Fibroblast of skin of scalp (primary cell): ENCODE measurements at places on chromosomes 7 and 10.
A peak's percentile ranks its signal among the peaks of the same experiment; 100 is the strongest.

DNA sequence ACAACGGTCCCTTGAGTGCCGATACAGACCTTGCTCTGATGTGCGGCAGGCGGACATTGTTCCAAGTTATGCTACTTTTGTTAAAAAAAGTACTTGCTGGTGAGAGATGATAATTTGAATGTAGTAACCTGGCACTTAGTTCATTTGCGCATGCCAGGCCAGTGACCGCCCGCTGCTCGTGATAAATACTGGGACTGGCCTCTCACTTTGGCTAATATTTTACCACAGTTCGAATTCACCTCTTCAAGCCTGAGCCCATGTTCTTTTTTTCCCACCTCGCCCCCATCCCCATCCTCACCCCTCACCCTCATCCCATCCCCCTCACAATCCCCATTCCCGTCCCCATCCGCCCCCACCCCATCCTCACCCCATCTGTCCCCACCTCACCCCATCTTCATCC lies 126.4 kb downstream of the DNAJB6 start:
- no peak for DNase-seq

- DNase-seq, result peak; percentile 65
Measured at GRCh38 chr7:70042533-70042932, 444.3 kb downstream of the AUTS2 start.

- DNase-seq, result no peak
Measured at GRCh38 chr7:96870934-96871333, 134.4 kb upstream of the DLX6 start.

GRCh38 chr10:62087329-62087728 lies 181.3 kb downstream of the RTKN2 start:
- DNase-seq, result no peak

- no peak for DNase-seq
Measured at GRCh38 chr10:67933199-67933598, 48.7 kb downstream of the SIRT1 start.

GRCh38 chr7:47195641-47196040 lies 386.3 kb downstream of the TNS3 start:
- no peak for DNase-seq
